ENCODE measurements at places on chromosomes 2 and 18. TPM values are rescaled to one million over a fixed set of nuclear protein-coding genes. Genes with fewer than 3 reads are reported as not detected.

- peak; percentile 88 for DNase-seq
Measured at GRCh38 chr2:235493775-235494715, at the start of gene AGAP1. AGAP1 (plus strand) TSS chr2:235494043.

DNA sequence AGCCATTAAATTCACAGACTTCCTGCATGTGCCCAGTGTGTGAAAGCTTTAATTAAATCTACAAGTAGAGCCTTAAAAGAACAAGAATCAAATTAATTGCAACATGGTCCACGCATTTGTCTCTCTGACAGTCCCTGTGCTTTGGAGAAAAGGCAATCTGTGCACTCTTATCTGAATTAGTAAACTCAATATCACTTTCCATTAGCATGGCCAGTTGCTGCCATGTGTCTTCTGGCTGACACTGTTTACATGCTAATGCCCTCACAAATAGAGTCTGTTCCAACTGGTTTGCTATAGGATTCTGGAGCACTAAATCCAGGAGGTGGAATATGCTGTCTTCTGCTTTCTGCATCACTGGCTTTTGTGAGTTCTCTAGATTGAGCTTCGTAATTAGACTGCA lies 434.5 kb upstream of the RAB12 start:
- no peak for DNase-seq

DNA sequence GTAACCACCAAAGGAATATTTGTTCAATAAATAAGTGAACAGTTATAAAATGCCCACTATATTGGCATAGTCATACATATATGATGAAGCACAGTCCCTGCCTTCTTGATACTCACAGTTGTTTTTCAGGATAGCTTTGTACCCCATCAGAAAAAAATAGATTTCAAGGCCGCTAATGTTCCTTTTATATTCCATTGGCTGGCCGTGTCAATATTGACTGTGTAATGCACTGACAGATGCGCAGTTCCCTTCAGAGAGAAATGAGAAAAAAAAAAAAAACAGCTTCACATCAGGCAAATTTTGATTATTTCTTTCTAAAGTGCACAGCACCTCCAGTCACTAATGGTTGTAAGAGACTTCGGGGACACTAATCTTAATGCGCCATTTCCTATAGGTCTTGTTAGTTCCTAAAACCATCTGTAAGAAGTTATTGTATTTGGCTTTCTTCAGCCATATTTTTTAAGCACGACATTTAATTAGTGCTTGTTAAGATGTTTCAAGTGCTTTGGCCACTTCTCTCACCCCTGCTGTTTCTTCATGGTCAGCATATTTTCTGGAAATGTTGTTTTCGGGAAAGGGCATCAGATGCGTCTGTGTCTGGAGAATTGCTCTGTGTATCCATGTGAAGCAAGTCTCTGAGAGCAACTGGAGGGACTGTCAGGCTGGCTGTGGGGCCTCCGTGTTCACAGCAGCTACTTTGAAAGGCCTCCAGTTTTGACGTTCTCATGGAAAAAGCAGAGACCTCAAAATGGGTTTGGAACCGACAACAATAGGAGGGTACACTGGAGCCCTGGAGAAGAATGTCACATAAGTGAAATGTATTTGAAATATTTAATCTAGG lies 378.3 kb downstream of the MTX2 start:
- DNase-seq, result no peak

DNA sequence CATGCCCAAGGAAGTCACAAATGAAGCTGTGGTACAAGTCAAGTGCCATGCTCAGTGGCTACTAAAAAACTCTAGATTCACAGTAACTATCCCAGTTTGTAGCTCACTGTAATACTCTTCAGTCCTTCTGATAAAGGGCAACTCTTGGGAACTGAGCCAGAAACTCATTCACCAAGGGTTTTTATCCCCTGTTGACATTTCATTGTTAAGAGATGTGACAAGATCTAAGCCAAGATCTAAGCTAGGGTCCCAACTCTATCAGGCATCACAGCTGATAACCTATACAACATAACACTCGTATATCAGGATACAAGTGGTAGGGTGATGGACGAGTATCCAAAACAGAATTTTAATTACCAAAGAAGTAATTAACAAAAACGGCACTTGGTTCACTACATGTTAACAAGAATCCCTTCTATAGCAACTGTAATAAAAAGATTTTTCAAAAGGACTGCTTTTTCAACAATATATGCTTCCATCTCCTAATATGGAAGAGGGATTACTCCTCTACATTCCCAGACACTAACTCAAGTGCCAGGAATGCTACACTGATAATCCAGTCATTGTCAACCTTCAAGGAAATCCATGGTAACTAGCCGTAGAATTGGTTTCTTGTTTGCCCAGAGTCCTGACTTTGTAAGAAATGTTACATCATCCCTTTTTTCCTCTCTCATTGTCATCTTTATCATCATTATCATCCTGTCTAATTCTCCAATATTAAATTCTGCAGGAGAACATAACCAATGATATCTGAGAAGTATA lies 111.7 kb downstream of the CDH2 start:
- DNase-seq, result no peak

Gene TNFAIP6
- 0.81 TPM for total RNA-seq
